ENCODE measurements at places on chromosomes 12 and 14.
A peak's percentile ranks its signal among the peaks of the same experiment; 100 is the strongest.

- DNase-seq: no peak
These were observed 31.7 kb upstream of the SLC38A2 start for GRCh38 chr12:46404225-46404631.

- DNase-seq: no peak
These were observed at the start of gene CLECL1 for GRCh38 chr12:9732921-9733461. TSS of gene CLECL1 (minus strand) at chr12:9733097.

DNA sequence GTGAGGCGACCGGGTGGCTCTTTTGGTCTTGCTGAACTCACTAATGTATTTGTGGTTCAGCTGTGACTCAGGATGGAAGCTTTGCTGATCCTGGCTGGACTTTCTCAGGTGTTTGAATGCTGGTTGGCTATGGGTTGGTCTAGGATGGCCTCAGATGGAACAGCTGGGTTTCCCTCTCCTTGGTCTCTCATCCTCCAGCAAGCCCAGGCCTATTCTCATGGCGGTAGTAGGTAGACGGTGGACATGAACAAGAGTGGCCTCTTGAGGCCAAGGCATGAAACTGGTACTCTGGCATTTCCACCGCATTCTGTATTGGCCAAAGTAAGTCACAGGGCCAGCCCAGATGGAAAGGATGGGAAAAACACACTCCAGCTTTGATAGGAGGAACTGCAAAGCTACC lies 11.8 kb upstream of the POLR3B start:
- peak; percentile 34 for DNase-seq

- no peak for DNase-seq
These were observed 1.4 kb downstream of the SIVA1 start for GRCh38 chr14:104754213-104754851.

DNA sequence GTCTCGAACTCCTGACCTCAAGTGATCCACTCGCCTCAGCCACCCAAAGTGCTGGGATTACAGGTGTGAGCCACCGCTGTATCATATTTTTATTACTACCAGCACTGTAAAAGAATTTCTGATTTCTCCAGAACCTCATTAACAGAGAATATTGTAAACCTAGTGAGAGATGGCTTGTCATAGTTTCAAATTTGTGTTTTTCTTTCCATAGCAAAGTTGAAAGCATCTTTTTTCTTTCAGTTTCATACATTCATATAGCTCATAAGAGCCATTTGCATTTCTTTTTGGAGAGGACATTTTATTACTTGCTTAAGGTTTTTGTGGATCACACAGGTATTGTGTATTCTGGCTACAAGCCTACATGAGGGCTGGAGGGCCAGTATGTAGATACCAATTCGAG lies 58.0 kb downstream of the MIS18BP1 start:
- DNase-seq: no peak

- DNase-seq: no peak
These were observed 210.1 kb downstream of the RGS6 start for GRCh38 chr14:72142328-72142727.

DNA sequence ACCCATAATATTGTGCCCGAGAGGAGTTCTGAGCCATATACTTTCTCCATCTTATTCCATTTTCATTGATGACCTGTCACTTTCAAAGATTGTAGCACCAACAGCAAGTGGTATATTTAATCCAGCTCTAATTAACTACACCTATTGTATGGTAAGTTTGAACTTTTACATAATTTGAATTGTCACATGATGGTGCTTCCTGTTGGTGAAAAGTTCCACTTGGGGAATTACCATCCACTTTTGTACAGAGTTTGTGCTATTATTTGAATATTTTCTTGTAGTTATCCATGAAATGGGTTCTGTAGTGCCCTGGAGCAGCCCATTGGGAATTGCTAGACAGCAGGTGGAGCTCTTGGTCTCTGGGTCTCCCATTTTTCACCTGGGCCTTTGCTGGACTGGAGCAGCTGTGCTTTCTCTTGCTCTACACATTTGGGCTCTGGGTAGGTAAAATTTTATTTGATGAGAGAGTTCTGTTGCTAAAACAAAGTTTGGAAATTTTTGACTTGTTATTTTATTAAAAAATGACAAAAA lies 3.0 kb downstream of the SMCO3 start:
- DNase-seq: peak; percentile 42

GRCh38 chr14:102560458-102561261 lies 31.8 kb upstream of the RCOR1 start:
- DNase-seq: peak; percentile 37

DNA sequence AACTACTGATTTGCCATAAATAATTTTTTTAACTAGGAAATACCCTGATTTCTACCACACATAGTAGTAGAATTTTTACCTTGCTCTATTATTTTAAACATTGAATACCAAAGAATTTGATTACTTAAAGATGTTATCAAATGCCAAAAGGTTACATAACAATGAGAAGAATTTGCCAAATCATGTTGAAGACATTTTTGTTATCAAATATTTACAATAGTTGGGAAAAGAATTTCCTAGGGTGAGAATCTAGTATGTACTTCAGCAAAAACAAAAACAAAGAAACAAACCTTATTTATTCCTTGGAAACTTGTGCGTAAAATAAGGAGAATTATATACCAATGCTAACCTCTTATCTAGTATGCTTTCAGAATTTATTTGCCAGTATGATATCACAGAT lies 107.2 kb downstream of the SCAF11 start:
- no peak for DNase-seq

DNA sequence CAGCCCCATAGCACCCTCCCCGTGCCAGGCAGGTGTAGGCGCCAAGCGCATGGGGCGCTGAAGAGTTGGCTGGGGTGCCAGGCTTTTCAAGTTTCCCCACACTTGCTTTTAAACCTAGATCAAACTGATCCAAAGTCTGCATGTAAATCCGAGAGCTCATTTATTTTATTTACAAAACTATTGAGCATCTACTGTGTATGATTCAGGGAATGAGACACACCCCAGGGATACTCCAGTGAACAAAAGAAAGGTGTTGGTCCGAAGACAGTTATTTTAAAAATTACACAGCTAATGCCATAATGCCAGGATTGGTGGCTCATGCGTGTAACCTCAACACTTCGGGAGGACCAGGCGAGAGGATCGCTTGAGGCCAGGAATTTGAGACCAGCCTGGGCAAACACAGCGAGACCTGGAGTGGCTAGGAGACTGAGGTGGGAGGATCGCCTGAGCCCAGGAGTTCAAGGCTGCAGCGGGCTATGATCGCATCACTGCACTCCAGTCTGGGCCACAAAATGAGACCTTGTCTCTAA lies 780 bp upstream of the SLC41A2 start:
- no peak for DNase-seq

GRCh38 chr14:94469261-94469660 lies 6.7 kb downstream of the SERPINA9 start:
- no peak for DNase-seq

- no peak for DNase-seq
These were observed 14.4 kb downstream of the IRF2BPL start for GRCh38 chr14:77014004-77014604.

- DNase-seq: no peak
These were observed 46.6 kb downstream of the LGMN start for GRCh38 chr14:92701826-92702225.

DNA sequence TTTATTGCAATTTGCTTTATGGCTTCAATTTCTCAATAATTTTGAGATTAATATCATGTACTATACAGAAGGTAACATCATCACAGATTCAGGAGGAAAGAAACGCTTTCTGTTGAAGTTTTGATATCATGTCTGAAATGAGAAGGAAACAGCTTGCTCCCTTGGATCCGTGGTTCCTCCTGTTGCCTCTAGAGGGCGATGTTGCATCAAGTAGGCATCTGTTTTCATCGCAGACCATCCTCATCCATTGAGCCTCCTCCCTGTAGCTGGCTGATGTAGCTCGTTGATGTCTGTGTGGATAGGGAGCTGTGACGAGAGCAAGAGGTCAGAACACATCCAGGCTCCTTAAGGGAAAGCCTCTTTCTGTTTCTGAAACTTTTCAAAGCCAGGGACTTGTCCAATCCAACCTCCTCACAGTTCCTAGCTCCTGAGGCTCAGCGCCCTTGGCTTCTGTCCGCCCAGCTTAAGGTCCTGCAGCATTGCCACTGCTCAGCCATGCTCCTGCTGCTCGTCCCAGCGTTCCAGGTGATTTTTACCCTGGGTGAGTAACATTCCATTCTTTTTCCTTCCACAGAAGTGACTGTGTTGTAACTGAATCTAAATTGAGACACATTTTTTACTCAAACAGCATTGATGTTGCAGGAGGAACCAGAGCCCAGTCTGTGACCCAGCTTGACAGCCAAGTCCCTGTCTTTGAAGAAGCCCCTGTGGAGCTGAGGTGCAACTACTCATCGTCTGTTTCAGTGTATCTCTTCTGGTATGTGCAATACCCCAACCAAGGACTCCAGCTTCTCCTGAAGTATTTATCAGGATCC lies 304.8 kb upstream of the OR4E1 start:
- DNase-seq: peak; percentile 67

DNA sequence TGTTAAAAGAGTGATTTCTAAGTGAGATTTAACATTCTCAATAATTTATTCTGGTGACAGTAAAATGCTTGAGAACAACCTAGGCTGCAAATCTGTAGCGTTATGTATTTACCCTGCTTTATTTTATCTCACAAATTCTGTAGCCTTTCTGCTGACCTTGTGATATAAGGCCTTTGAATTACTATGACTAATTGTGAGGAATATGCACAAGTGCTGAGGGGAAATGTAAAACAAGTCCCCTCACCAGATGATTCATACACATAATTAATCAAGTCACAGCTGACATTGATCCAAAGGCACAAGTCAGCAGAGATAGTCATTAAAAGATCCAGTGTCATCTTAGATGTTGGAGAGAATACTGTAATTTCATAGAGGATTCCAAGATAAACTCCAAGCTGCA lies 992.7 kb upstream of the USP15 start:
- DNase-seq: no peak

DNA sequence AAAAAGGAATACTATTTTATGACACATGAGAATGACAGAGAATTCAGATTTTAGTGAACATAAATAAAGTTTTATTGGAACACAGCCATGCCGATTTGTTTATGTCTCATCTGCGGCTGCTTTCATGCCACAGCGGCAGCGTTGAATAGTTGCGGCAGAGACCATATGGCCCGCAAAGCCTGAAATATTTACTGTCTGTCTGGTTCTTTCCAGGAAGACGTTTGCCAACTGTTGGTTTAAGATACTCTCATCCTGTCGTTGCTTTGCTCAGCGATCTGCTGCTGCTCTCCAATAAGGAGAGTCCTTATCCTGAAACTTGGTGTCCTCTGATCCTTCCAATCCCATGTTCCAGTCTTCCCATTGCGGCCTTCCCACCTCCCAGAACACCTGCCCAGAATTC lies 89.9 kb downstream of the SLC24A4 start:
- DNase-seq: no peak

DNA sequence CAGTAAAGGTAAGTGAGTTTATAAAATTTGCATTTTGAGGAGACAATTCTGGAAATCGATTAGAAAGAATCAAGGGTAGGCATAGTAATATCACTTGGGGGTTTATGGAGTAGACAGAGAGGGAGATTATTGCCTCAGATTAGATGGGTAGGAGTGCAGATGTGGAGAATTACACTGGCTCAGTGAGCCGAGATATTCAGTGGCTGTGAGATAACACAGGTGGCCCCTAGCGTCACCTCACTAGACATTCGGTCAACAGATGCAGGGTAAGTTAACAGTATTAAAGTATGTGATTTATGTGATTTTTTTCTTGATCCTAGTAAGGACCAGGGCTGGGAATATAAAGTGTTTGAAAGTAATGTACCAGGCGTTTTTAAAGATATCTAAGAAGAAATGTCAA lies 39.6 kb upstream of the KLRD1 start:
- DNase-seq: no peak

DNA sequence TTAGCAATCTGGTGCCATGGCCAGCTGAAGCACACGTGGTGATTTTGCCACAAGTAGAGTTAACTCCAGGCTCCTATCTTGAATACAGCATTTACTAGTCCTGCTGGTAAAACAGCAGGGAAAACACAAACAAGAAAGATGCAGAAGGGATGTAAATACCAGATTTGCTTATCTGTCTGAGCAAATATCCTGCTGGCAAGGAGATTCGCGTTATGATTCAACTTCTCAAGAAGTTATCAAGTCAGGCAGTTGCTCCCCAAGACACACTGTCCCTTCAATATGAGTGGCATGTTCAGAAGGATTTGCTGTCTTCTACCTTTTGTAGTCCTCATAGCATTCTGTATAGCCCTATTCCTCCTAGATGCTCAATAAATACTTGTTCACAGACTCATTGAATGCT lies 171.2 kb upstream of the EGLN3 start:
- DNase-seq: no peak

- no peak for DNase-seq
These were observed 43.4 kb downstream of the RAD52 start for GRCh38 chr12:906062-906585.

GRCh38 chr14:41607304-41607775 lies 664 bp downstream of the LRFN5 start:
- peak; percentile 29 for DNase-seq

DNA sequence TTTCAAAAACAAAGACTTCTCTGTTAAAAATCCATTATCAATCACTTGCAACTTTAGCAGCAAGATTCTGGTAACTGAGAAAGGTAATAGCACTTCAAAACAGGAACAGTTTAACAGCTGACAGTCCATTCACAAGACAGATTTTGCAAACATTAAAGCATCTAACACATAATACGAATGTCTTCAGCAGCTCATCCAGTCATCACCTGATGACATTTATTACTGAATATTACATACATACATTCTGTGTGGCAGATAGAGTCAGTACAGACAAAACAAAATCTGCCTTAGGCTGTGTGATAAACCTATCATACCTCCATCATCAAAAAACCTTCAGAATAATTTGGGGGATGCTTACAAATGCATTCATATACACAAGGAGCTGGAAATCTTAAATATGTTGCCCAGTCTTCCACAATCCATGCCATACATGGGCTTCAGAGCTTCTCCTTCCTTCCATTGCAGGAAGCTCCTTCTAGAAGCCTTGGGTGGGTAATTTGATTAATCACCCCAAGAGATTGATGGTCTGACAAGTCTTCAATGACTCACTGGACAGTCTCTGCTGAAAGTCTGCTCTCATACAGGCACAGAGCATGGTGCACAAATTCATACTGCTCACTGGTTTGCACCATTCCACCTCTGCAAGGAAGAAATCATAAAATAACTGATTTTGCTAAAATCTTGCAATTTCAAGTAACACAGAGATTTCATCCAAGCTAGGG lies 1.6 kb upstream of the PTPRB start:
- DNase-seq: no peak

DNA sequence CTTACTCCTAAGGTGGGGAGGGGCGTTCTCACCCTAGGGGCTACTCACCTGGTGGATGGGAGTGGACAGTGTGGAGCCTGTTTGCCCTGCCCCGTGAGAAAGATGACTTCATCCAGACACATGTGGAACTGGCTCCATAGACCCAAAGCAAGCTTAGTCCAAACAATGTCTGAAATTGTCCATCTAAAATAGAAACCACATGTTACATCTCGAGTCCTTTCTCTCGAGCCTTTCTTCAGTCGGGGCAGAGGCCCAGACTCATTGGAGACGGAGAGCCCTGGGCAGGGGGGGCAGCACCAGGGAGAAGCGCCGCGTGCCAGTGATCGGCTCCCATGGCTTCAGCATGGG lies 4.3 kb downstream of the SIVA1 start:
- DNase-seq: no peak
